ENCODE measurements at places on chromosomes 4 and X.

GRCh38 chrX:65035446-65035770 lies 59.2 kb upstream of the ZC4H2 start:
- no peak for DNase-seq

- DNase-seq, result no peak
Measured at GRCh38 chrX:129802863-129803262, 23.1 kb downstream of the SASH3 start.

DNA sequence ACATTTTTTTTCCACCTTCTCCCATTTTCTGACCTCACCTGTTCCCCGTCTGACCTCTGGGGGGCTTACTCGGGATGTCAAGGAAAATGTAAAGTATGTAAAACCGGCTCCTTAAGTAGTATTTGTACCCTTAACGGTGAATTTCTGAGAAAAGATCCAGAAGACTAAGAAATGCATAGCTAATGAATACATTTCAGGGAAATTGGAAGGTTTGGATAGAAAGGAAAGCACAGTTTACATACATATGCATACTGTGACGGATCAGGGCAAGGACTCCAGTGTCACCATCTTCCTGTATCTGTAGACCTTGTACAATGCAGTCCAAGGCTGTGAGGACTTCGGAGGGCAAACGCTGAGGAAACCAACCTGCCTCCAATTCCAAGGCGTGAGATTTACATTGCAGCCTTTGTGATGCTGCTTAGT lies 2185.9 kb upstream of the TENM3 start:
- DNase-seq, result no peak

DNA sequence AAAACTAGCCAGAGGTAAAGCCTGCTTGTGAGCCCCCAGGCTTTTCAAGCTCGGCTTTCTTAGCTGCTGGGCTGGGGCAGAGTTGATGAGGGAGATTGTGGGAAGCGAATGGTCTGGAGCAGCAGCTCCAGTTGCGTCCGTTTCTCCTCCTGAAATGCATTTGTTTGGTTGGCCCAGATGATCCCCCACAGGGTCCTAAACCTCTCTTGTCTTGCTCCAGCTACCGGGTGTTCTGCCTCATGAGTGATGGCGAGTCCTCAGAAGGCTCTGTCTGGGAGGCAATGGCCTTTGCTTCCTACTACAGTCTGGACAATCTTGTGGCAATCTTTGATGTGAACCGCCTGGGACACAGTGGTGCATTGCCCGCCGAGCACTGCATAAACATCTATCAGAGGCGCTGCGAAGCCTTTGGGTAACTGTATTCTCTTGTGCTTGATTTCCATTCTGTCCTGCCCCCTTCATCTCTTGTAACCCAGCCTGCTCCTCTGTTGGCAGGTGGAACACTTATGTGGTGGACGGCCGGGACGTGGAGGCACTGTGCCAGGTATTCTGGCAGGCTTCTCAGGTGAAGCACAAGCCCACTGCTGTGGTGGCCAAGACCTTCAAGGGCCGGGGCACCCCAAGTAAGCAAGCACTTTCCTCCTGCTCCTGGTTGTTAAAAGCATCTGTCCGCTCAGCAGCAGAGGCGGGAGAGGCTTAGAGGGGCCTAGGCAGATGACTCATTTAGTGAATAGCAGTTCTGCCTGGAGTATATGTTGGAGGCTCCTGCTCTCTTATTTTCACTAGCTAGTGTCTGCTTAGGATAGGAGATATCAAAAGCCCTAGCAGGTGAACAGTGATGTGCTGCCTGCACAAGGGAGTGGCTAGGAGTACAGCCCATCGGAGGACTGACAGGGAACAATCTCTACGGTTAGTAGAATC lies 15.3 kb downstream of the TKTL1 start:
- DNase-seq, result no peak

DNA sequence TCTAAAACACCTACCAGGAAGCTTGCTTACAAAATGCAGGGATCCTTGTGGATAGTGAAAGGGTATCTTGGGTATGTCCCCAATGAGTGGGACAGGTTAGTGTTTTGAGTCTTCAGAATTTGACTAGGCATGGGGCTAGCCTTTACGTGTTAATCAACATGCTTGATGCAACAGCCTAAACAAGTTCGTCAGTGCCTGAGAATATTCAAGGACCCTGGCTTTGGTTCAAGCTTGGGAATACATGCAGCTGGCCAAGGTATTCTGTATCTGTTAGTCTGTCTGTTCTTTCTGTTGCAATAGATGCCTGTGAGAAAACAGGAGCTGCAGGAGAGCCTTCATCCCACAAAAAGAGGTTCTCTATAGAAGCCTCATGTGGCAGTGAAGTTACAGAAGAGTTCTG lies 149.5 kb downstream of the CCNG2 start:
- DNase-seq, result no peak

DNA sequence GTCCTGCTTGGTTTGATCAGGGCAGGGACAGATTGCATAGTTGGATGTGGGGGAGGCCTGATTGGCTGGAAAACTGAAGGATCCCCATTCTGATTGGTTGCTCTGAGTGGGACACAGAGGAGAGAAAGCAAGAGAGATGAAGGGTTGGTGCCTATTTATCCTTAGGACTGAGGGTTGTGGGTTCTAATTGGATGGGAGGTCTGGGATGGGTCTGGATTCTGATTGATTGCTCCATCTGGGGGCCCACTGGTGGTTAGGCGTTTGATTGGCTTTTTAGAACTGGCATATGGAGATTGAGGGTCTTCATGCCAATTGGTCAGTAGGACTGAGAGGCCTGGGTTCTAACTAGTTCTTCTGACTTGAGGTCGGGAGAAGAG lies 644 bp upstream of the EBP start:
- no peak for DNase-seq

DNA sequence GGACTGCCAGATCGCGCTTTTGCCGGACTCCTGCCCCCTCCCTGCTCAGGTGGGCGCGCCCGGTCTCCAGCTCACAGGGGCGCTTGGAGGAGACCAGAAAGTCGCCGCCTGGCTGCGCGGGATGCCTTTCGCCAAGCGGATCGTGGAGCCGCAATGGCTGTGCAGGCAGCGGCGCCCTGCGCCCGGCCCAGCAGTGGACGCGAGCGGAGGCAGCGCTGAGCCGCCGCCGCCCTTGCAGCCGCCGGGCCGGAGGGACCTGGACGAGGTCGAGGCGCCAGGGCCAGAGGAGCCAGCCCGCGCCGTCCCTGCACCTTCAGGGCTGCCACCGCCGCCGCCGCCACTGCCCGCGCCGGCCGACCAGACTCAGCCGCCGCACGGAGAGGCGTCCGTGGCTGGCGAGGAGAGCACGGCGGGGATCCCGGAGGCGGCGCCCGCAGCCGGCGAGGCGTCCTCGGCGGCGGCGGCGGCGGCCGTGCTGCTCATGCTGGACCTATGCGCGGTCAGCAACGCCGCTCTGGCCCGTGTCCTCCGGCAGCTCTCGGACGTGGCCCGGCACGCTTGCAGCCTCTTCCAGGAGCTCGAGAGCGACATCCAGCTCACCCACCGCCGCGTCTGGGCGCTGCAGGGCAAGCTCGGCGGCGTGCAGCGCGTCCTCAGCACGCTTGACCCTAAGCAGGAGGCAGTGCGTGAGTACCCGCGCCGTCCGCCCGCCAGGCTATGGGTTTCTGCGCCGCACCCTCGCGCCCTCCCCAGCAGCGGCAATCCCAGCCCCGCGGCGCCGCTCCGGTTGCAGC lies 834 bp downstream of the NHS start:
- no peak for DNase-seq

DNA sequence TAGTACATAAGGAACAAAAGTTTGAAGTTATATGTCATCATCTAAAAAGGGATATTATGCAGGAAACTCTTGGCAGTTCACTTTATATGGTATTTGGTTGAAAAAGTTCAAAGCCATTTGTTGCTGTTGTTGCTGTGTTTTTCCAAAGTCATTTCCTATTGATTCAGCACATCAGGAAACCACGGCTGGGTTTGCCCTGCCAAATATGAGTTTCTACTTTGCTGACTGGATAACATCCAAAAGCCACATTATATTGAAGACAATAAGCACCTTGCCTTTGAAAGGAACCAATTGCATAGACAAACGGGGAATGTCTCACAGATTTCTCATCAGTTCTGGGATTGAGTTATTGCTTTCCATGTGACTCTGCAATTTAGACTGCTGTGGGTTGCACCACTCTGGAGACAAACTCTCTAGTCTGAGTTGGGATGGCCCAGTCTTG lies 206.1 kb downstream of the SLC39A8 start:
- DNase-seq, result no peak

DNA sequence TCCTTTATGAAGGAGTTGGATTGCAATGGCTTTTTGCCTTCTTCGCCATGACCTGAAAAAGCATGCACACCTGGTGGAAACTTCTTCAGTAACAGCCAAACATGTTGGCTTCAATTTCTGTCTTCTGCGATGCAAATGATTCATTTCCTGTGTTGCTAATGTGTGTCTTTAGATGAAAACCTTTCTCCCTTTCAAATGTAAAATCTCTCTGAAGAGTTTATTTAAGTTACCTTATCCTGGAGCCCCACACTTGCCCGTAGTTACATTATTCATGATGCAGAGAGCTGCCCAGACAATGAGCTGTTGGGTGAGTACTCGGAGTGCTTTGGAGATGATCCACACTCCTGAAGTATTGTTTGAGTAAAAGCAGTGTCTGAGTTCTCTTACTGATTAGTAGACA lies 1100.9 kb downstream of the RPA4 start:
- no peak for DNase-seq

GRCh38 chrX:40440866-40441265 lies 139.9 kb upstream of the ATP6AP2 start:
- no peak for DNase-seq

- no peak for DNase-seq
Measured at GRCh38 chrX:110001740-110002299, 1.1 kb upstream of the TMEM164 start.

GRCh38 chr4:68658672-68659071 lies 11.8 kb downstream of the UGT2B15 start:
- DNase-seq, result no peak

- no peak for DNase-seq
Measured at GRCh38 chr4:5118994-5119835, 67.9 kb downstream of the STK32B start.

DNA sequence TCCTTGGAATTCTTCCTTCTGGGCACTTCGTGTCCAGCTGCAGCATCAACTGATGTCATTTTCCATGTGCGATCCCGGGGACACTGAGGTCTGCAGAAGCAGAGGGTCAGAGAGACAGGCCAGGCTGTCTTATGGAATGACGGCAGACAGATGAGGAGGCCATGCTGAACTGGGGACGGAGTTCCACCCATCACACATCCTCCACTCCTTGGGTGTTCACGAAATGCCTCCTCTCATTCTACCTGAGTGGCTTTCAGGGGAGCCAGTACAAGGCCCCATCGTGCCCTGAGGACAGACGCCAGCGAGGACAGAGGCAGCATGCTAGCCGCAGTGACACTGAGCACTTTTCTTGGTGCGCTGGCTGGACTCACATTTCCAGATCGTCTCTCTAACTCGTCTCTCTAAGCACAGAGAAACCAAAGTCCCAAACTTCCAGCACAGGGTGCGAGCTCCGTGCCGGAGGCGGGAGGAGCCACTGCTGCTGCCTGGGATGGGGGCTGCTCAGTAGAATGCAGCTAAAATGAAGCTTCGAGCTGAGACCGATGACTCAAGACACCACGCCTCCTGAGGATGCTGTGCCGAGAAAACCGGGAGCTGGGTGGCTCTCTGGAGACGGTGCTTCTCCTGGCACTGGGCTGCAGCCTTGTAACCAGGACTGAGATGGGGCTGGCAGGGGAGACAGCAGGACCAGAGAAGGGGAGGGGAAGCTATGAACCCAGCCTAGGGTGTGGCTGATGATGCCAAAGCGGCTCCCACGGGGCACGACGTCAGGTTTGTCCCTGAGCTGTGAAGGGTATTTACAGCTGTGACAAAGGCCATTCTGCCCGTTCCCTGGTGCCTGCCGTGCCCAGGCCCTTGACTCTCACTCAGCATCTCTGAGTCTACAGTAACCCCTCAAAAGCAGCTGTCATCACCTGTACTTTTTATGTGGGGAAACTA lies 8.2 kb downstream of the ABLIM2 start:
- DNase-seq, result no peak

GRCh38 chr4:56505269-56506130 lies at the start of gene ARL9:
Gene ARL9 (plus strand): TSS chr4:56505791. CDS start chr4:56505863, 72 bp downstream.
- no peak for DNase-seq

DNA sequence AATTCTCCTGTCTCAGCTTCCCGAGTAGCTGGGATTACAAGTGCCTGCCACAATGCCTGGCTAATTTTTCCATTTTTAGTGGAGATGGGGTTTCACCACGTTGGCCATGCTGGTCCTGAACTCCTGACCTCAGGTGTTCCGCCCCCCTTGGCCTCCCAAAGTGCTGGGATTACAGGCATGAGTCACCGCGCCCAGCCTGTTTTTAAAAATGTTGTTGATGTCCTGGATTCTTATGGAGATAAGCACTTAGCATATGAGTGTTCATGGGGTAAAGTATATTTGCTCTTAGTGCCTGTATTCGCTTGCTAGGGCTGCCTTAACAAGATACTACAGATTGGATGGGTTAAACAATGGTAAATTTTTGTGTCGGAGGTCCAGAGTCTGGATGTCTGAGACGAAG lies 91.7 kb downstream of the CEP44 start:
- no peak for DNase-seq

GRCh38 chr4:95504501-95504900 lies 44.3 kb downstream of the UNC5C start:
- DNase-seq, result no peak

- no peak for DNase-seq
Measured at GRCh38 chr4:113398441-113399143, 349.1 kb downstream of the ANK2 start.

GRCh38 chrX:103722505-103722904 lies 11.8 kb downstream of the TMEM31 start:
- DNase-seq, result no peak

GRCh38 chrX:151287954-151288353 lies 109.1 kb upstream of the VMA21 start:
- no peak for DNase-seq

GRCh38 chr4:4613126-4613465 lies 71.2 kb upstream of the STX18 start:
- no peak for DNase-seq

- no peak for DNase-seq
Measured at GRCh38 chr4:158129694-158130093, 43.1 kb downstream of the GASK1B start.

DNA sequence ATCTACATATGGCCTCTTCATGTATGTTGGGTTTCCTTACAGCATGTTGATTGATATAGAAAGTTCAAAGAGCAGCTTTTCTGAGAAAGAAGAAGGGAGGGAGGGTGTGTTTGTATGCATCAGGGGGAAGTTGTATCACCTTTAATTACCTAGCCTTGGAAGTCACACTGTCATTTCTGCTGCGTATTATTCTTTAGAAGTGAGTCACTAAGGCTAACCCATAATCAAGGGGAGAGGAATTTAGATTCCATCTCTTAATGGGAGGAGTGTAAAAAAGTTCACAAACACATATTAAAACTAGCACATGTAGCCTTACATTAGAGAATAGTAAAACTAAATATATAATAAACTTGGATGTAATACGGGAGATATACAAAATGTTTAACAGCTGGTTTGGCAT lies 86.5 kb upstream of the CBLL2 start:
- no peak for DNase-seq

Data from OCI-M1 (cell line).